ENCODE measurements at places on chromosomes 16 and 17. TPM values are rescaled to one million over a fixed set of nuclear protein-coding genes. Genes with fewer than 3 reads are reported as not detected.

DNA sequence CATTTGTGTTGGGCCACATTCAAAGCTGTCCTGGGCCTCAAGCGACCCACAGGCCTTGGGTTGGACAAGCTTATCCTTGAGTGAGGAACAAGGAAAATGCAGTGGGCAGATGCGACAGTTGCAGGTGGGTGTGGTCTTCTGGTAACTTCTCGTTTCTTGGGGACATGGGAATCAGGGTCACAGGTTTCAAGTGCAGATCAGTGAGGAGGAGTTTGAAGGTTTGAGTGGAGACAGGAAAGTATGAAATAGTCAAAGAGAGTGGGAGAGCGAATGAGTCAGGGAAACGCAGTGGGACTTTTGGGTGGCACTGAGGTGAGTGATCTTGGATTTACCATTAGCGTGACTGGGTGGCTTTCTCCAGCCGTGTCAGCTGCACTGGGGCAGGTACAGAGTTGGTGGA, 15.4 kb upstream of the CCL22 start:
- DNase-seq: no peak

NPIPA3 gene
- total RNA-seq: 0.54 TPM

PRDM7 gene
- not detected for total RNA-seq

- no peak for DNase-seq
Observed at GRCh38 chr17:39736319-39737165, 1.2 kb upstream of the GRB7 start.

RASD1 gene
- total RNA-seq: not detected

- DNase-seq: no peak
Observed at GRCh38 chr16:6709736-6710135, 622.9 kb upstream of the RBFOX1 start.

- DNase-seq: no peak
Observed at GRCh38 chr17:40560592-40561293, 4.5 kb downstream of the CCR7 start.

ERCC4 gene
- 43.0 TPM for total RNA-seq
